Posterior cingulate gyrus (tissue), 11 donors: ENCODE measurements at places on chromosomes 3 and 15.

GRCh38 chr3:111570404-111571030 lies 24.6 kb downstream of the ZBED2 start:
- DNase-seq: peak; percentile 57

- no peak for DNase-seq
Observed at GRCh38 chr3:98966862-98967546, 65.5 kb upstream of the DCBLD2 start.

DNA sequence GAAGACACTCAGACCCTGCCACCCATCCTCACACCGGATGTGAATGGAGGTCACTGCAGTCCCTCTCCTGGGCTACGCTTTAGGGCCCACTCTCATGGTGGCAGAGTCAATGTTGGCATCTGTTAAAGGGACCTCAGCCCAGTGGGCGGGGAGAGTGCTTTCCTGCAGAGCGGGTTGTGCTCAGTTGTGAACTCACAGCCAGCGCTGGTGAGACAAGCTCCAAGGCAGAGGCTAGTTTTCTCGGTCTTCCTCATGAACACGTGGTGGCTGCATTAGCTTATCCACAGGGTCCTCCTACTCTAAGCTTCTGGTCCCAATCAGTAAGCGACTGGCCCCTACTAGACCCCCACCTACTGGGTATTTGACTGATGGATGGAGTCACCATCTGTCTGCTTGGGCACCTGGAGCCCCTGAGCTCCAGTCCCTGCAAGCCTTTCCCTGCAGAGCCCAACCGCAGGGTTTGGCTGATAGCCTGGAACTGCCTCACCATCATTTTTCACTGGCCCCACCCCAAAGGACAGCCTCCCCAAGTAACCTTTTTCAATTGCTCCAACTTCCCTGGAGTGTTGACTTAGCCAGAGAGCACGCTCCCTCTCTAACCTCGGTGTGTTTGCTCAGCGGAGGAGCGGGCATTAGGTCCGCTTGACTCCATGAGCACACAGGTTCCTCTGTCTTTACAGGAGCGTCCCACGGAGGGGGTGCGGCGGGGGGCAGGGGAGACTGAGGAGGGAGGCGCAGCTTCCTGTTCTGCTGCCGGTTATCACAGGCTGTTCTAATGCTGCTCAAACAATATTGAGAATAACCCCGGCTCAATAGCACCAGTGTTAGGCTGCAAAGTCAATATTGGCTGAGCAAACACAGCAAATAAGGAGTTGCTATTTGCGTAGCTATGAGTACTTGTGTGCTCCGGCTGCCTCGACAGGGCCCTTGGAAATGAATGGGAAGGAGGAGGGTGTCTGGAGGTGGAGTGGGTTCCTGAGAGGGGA lies 141.7 kb downstream of the RPLP1 start:
- no peak for DNase-seq

DNA sequence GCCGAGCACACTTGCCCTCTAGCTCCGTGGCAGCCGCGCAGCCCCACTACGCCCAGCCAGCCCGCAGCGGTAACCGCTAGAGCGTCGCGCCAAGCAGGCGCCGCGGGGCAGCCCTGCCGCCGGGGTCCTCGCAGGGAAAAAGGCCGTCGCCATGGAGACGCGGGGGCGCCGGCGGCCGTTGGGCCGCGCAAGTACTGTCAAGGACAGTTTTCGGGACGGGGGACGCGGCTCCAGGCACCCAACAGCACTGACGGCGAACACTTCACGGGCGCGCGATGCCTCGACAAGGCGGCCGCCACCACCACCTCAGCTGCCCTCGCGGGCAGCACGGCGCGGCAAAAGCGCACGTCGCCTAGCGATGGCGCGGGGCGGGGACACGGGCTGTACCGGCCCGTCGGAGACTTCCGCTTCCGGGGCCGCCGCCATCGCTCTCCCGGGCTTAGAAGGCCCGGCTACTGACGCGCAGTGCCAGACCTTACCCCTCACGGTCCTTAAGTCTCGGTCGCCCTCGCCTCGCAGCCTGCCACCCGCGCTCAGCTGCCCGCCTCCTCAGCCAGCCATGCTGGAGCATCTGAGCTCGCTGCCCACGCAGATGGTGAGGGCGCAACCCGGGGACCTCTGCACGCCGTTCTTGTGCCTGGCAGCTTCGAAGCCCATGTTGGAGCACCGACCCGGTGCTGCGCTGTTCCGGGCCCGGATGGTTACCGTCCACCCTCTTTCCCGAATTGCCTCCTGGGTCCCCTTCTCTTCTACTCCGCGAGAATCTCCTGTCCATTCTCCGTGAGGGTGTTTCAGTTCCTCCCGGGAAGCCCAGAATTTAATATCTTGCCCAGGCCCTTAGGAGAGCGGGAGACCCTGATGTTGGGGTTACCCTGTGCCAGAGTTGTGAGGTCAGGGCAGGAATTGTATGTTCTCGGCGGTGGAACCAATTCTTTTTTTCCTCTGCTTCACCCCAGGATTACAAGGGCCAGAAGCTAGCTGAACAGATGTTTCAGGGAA lies at the start of the genes GLT8D1 and SPCS1:
TSS of gene GLT8D1 (minus strand) at position 104 of the 999 bp plus-strand sequence. CDS start 5,331 bp downstream, outside the sequence.
TSS of gene SPCS1 (plus strand) at position 419 of the 999 bp plus-strand sequence. CDS start at position 560, 141 bp downstream.
- DNase-seq: peak; percentile 77

- no peak for DNase-seq
Observed at GRCh38 chr15:66630801-66631351, 65.1 kb upstream of the LCTL start.

DNA sequence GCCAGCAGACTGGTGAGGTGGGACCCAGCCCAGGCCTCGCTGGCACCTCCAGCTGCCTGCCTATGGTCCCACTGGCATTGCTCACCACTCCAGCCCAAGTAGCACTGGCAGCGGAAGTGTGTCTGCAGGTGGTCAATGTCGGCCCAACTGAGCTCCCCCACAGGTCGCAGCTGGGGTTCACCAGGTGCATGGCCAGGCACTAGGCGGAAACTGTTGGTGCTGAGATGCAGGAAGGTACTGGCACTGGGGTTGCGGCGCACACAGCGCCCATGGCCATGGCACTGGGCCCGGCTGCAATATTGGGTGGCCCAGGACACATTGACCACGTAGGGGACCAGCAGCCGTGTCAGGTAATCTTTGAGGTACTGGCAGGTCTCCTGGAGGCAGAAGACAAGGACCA lies 4.4 kb downstream of the HYAL2 start:
- DNase-seq: no peak

DNA sequence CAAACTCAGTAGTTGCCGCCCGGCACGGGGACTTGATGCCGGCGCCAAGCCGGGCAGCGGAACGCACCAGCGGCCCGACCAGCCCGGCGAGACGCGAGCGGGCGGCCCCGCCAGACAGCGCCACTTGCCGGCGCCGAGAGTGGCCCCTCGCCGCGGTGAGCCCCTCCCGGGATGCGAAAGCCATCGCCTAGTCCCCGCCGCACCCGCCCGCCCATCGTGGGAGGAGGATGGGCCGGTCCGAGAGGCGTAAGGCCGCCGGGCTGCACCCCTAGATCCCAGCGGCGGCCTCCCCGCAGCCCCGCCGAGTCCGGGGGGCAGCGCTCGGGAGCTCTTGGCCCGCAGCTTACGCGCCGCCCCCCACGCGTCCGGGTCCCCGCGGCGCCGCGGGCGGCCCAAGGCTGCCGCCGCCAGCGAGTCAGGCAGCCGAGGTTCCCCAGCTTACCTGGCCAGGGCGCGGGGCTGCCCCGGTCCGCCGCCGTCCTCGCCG lies 609 bp downstream of the GOLGA8A start:
- no peak for DNase-seq

GRCh38 chr3:56488812-56489600 lies 20.7 kb upstream of the ERC2 start:
- DNase-seq: no peak

DNA sequence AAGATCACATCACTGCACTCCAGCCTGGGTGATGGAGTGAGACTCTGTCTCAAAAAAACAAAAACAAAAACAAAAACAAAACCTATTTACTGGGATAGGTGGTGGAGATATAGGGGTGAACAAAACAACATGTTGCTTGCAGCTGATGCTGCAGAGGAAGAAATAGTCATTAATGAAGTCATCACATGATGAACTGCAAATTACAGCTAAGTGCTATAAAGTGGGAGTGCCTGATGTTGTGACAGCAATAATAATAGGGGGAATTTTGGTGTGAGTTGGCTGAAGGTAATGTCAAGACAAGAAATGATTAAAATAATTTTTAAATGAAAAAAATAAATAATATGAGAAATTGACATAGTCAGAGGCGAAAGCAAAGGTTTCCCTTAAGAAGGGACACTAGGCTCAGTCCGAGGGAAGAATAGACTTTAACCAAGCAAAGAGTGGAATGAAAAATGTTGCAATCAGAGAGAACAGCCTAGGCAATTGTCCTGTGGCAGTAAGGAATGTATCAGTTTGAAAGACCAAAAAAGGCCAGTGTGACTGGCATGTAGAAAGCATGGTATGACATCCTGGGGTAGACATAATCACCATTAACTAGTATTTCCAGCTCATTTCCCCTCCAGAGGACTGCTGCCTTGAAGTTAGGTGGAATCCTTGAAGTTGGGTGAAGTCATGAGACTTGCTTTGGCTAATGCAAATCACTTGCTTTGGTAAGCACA lies 14.7 kb upstream of the PIK3CB start:
- no peak for DNase-seq

GRCh38 chr3:8399686-8400085 lies 101.9 kb upstream of the LMCD1 start:
- no peak for DNase-seq

GRCh38 chr15:84749111-84749991 lies 959 bp downstream of the ZNF592 start:
- no peak for DNase-seq

- no peak for DNase-seq
Observed at GRCh38 chr15:26126819-26127387, 263.8 kb upstream of the ATP10A start.

DNA sequence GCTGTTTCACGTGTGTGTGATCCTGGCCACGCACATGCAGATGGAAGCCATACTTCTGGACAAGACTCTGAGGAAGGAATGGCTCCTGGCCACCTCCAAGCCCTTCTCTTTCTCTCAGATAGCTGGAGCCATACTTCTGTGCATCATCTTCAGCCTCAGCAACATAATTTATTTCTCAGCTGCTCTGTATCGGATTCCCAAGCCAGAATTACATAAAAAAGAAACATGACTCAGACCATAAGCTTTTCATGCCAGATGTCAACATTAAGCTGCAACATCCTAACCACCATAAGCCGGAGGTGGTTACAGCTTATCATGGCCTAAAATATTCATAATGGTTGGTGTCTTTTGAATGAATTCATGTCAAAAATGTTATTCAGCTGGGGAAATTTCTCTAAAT lies 10.6 kb upstream of the KIF23 start:
- DNase-seq: no peak

DNA sequence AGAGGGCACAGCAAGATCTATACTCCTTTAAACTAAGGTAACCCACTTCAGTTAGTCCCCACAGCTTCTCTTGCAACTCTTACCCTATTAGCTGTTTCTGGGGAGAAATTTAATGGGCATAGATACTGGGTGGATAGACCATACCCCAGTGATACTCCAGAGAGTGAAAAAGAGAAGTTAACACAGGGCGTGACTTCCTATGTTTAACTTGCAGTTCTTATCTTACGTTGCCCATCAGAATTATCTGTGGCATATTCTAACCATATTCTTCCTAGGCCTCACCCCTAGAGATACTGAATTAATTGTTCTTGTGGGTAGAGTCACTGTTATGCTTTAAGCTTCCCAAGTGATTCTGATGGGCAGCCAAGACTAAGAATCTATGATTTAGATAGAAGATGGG lies 485.4 kb upstream of the TPRG1 start:
- DNase-seq: no peak

DNA sequence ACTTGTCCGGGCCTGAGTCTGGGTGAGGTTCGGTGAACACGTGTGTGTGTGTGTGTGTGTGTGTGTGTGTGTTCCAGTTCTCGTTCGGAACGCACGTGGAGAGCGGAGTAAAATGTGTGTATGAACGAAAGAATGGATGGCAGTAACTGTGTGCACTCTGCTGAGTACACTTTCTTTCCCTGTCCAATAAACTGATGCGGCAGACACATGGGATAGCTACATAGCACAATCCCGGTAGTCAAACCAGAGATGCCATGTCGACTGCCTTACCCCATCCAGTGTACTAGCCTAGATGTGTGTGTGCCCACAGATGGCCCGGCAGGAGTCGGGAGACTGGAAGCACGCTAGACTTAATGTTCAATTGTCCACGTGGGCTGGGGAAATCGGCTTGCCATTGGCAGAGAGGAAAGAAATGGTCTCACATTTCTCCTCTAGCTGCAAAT lies 507 bp upstream of the GOLIM4 start:
- peak; percentile 52 for DNase-seq

GRCh38 chr15:53869806-53870073 lies 108.5 kb upstream of the UNC13C start:
- no peak for DNase-seq

DNA sequence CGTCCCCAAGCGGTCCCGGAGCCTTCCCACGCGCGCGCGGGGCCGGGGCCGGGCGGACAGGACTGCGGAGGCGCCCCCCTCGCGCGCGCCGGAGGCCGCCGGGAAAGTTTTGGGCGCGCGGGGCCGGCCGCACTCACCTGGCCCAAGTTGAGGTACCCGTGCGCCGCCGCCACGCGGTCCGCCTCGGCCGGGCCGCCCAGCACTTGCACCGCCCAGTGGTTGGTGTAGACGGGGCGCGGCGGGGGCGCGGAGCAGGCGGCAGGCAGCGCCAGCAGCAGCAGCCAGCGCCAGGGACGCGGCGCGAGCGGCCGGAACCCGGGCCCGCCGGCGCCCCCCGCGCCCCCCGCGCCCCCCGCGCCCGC lies 289 bp downstream of the PCSK6 start:
- DNase-seq: no peak

DNA sequence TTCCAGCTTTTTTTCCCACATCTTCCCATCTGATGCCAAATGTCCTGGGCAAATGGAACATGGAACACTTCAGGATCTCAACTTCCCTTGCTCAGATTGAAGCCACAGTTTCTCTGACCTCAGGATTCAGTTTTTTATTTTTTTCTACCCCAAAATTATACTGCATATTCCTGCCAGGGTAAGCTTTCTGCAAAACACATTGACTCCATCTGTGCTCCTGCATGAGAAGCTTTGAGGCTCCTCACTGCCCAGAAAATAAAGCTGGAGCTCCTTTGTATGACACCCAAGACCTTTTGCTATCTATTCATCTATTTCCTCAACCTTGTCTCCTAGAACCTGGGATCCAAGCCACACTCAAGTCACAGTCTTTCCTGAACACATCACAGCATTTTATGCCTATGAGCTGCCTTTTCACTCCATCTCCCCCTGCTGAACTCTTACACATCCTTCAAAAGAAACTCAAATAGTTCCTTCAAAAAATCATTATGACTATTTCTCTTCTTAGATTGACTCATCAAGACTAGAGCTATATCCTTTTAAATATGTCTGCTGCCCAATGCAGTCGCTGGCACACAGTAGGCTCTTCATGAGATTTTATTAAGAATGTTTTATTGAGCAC lies 57.4 kb upstream of the PSMD6 start:
- DNase-seq: no peak

- DNase-seq: no peak
Observed at GRCh38 chr15:76799760-76800159, 105.4 kb downstream of the SCAPER start.

DNA sequence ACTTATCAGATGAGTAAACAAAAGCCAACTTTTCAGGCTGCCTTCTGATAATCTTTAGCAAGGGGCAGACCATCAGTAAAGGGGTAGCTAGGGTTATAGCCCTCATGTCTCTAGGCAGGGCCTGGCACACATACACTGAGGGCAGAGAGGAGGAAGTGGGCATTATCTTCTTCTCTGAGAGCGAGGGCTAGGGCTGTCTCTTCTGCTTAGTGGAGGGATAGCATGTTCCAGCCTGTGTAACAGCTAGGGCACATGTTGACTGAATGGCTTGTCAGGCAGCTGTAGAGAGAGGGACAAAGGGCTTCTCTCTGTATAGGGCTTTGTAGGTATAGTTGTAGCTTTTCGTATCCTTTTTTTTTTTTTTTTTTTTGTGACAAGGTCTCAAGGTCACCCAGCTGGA lies 17.8 kb downstream of the CRTC3 start:
- no peak for DNase-seq
